ENCODE measurements at places on chromosomes 11 and 22.
A peak's percentile ranks its signal among the peaks of the same experiment; 100 is the strongest.

- DNase-seq: no peak
Observed at GRCh38 chr11:69278091-69278867, 15.7 kb upstream of the MYEOV start.

GRCh38 chr22:38706101-38706900 lies 557 bp downstream of the GTPBP1 start:
- DNase-seq: peak; percentile 27

- no peak for DNase-seq
Observed at GRCh38 chr11:60699284-60699691, at the start of gene MS4A8. Gene MS4A8, plus strand, starts transcription at chr11:60699612. Its CDS starts 1,249 bp downstream, at chr11:60700861.

DNA sequence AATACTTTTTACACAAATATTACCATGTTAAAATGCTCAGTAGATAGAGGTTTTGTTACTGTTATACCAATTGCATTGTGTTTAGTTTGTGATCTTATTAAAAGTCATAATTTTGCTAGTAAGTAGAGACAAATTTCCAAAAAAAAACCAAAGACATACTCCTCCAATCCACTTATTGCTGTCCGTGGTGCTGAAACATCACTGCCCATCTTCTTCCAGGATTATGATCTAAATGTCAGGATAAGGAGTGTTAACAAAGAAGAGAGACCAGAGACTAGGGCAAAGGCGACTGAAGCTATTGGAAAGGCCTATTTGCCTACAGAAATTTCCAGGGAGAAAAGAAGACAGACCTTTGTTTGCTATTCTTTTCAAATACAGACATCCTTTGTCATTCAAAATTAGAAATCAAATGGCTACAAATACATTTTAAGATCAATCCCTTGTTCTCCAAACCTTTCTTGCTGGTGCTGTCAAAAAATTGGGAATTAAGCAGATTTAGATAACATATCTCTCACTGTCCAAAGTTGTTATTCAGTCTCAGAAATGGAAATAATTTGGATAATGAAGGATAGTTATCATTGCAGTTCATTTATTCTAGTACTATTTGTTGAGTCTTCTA lies 199.7 kb downstream of the C11orf91 start:
- DNase-seq: no peak

GRCh38 chr11:128886406-128887124 lies 4.6 kb upstream of the KCNJ5 start:
- DNase-seq: no peak

GRCh38 chr11:90453525-90453924 lies 230.7 kb upstream of the CHORDC1 start:
- no peak for DNase-seq

DNA sequence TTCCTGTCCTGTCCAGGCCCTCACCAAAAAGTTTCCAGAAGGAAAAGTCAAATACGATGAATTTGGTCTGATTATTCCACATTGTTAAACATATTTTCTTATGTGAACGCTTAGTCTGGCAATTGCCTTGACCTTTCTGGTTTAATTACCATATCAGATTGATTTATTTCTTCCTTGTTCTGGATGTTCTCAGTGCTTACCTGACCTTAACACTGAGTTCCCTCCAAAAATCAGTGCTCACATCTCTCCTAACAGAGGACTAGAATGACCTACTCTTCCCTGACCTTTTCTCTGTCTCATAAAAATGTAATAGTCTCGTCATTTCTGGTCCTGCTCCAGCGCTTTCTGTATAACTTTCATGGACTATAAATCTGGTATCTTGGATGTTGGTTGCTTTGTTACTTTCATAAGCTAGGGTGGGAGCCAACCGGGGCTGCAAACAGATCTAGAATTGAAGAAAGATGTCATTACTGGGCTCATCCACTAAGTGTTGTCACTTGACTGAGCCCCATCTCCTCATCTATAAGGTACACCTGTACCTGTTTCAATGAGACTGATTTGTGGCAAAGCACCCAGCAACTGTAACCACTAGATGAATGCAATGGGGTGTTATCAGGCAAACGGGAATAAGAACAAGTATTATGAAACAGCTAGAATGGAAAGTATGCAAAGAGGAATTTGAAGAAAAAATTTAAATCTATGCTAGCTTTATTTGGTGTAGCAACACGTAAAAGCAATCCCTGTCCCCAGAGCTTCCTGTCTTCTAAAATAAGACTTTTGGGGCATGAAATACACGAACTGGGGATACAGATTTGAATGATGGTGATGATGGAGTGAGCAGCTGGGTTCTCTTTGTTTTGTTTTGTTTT lies 2.4 kb downstream of the FADS2 start:
- DNase-seq: no peak

- no peak for DNase-seq
Observed at GRCh38 chr11:12279672-12280108, 97.7 kb upstream of the PARVA start.
